ENCODE measurements at places on chromosomes 1 and 21.
A peak's percentile ranks its signal among the peaks of the same experiment; 100 is the strongest.

DNA sequence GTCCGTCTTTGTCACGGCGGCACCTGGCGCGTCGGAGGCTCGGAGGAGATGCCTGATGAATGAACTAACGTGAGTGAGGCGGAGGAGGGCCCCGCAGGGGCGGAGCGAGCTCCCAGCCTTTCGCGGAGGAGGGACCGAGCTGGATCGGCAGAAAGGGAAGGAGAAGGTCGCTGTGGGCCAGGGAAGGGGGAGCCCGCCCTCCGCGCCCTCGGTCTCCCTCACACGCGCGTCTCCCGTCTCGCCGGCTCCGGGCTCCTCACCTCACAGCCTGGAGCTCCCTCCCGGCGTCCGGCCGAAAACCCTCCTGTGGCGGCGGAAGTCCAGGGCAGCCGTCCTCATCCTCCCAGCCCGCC, 519 bp downstream of the ZNF496 start:
- peak; percentile 68 for DNase-seq

GRCh38 chr1:201298396-201299381, 15.4 kb downstream of the PKP1 start:
- no peak for DNase-seq

DNA sequence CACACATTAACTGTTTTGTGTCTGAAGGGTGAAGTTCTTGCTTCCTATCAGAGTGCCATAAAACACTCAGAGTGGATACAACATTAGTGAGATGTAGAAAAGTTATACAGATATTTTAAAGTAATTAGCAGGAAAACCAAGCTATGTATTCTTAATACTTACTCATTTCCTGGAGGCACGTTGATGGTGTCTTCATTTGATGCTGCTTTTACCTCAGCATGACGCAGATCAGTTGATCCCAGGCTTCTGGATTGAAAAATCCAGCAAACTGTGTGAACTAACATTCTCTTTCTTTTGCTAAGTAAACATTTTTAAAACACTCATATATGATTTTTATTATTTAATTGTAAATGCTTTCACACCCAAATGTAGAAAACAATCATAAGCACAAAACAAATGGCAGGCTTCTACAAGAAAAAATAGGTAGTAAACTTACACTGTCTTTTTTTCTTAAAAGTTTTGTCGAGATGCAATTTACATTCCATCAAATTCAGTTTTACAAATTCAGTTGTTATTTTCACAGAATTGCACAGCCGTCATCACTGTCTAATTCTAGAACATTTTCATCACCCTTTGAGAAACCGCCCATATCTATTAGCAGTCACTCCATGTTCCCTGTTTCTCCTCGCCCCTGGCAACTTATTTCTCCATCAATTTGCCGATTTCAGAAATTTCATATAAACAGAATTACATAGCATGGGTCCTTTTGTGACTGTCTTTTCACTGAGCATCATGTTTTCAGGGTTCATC, 198.9 kb downstream of the LRRC7 start:
- DNase-seq: no peak

DNA sequence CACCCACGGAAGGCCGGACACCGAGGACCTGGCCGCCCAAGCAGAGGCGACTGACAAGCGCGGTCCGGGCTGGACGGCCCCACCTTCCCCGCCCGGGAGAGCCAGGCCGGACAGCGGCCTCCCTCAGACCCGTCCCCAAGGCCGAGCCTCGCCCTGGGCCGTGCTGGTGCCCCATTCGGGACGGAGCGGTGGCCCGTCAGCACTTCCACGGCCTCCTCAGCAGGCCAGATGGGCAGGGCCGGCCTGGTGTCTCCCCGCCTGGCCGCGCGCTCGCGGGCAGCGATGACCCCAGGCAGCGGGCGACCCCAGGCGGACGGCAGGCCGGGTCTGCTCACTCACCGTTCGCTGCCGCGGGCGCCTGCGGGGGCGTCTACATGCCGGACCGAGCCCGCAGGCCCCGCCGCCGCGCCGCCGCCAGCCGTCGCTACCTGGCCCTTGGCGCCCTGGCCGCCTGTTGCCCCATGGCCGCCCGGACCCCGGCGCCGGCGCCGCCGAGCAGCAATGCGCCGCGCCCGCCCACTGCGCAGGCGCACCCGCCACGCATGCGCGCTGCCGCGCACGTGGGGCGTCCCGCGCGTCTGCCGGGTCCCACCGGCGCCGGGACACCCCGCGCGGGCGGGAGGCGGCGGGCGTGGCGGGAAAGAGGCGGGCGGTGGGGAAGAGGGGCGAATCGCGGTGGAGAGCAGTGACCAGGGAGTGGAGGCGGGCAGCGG, at the start of gene NADK:
TSS of gene NADK (minus strand) at position 521 of the 713 bp plus-strand sequence. CDS start 13,064 bp downstream, outside the sequence.
- peak; percentile 40 for DNase-seq
